Memory B cell (primary cell): ENCODE measurements at places on chromosomes 3 and 15.

DNA sequence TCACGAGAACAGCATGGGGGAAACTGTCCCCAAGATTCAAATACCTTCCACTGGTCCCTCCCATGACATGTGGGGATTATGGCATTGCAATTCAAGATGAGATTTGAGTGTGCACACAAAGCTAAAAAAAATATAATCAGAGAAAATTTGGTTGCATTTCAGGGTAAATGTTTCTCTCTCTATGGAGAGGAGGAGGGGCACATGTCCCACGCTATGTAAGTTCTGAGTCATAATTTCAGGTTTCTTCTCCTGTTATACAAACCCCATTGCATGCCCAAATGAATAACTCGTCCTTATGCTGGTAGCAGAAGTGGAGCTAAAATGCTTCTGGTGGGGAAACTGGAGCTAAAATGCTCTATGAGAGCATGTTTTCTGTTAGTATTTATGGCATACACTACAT, 209.7 kb upstream of the DCBLD2 start:
- no peaks in the 10 kb centered on the region for H3K36me3 ChIP-seq
- no peak overlapping the region for H3K4me3 ChIP-seq
- no peak overlapping the region for H3K27ac ChIP-seq
- no peak for DNase-seq

DNA sequence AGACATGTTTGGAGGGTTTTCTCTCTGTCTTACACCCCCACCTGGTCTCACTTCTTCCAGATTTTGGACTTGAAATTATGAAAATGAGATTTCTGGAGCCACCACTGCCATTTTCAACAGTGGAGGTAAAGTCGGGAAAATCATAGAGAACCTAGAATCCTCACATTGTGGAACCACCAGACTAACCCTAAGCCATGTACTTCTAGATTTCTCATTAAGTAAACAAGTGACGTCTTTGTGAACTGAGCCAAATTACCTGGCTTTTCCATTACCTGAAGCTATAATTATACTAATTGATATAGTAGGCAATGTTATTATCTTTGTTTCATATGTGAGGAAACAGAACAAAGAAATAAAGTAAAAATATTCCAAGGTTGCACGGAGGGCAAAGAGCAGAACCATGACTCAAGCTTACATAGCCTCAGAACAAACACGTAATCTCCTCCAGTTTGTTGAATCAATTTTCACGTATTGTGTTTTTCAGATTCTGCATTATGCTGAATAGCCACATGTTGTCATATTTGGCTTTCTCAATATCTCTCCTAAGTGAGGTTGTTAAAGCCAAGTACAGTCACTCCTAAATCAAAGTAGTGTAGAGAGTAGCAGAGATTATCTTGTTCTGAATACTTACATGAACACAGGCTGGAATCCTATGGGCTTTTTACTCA, 101.3 kb upstream of the CMC1 start:
- H3K36me3 ChIP-seq: no peaks in the 10 kb centered on the region
- peaks cover 2% of the 10 kb centered on the region for H3K27me3 ChIP-seq
- no peak overlapping the region for H3K27ac ChIP-seq
- DNase-seq: no peak

GRCh38 chr3:15796771-15797641, 773 bp downstream of the ANKRD28 start:
- no peaks in the 10 kb centered on the region for H3K27me3 ChIP-seq
- peak overlapping the region; percentile 37 for H3K4me3 ChIP-seq
- peak overlapping the region; percentile 93 for H3K27ac ChIP-seq
- H3K36me3 ChIP-seq: peaks cover 4% of the 10 kb centered on the region

DNA sequence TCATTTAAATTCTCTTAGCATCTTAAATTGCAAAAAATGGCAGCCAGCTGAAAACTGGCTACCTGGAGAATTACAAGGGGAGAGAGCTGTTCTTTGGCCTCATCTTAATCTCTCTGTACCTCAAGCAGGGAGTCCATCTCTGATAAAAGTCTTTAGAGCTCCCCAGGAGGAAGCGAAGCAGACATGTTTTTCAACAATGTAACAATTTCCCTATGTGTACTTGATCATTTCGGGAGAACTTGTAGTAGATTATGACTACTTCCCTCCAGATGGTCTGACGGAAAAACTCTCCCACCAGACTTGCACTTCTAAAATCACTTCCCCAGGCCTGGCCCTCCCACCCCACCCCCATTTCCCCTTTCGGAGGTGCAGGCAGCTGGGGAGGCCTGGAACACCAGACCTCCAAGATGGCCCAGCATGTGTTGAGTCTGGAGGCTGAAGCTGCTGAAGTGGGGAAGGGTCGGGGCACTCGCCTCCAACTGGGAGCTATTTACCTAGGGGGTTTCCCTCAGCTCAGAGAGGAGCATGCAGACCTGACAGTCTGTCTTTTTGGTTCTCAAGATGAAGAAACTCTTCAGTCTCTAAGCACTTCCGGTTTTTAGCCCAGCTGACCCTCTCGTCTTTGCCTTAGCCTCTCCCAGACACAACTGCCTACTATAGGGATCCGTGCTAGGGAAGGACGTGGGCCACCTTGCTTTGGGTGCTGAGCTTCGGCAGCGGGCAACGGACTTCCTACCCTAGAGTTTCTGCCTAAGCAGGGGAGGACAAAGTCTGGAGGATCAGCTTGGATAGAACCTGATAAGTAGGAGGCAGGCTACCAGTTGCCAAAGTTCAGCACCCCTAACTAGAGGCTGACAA, 164.0 kb upstream of the TBL1XR1 start:
- H3K27ac ChIP-seq: peak overlapping the region; percentile 98
- DNase-seq: no peak
- peak overlapping the region; percentile 68 for H3K4me3 ChIP-seq

DNA sequence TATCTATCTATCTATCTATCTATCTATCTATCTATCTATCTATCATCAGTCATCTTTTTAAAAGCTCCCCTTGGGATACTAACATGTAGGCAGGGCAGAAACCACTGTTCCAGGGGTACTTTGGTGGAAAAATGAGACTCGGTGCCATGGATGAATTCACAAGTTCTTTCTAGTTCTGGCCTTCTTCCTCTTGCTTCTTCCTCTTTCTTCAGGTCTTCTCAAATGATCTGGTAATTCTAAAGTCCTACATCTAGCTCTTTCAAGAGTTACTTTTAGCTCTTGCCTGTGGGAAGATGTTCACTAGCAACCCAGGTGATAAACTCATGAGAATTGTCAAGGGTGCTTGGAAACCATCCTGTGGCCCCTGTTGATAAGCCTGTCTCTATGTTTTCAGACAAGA, 168.5 kb upstream of the TBC1D5 start:
- no peak overlapping the region for H3K27ac ChIP-seq
- no peak overlapping the region for H3K4me3 ChIP-seq
- DNase-seq: no peak
- peaks cover 11% of the 10 kb centered on the region for H3K4me1 ChIP-seq
- H3K27me3 ChIP-seq: peaks cover 7% of the 10 kb centered on the region
- no peaks in the 10 kb centered on the region for H3K36me3 ChIP-seq

DNA sequence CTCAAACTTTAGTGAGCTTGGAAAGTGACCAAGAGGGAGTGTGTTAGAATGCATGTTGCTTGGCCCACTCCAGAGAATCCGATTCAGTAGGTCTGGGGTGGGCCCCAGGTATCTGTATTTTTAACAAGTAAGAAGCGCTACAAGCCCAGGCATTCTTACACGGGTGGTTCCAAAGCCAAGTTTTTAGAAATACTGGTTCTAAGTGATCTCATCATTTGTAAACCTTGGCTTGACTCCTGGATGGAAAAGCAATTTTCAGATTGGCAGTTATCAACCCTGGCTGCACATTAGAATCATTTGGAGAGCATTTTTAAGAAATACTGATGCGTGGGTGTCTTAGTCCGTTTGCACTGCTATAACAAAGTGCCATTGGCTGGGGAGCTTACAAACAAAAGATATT, 27.3 kb upstream of the ST8SIA2 start:
- H3K4me1 ChIP-seq: no peaks in the 10 kb centered on the region
- no peaks in the 10 kb centered on the region for H3K36me3 ChIP-seq
- no peak overlapping the region for H3K27ac ChIP-seq
- no peak overlapping the region for H3K4me3 ChIP-seq
